ENCODE measurements at places on chromosomes 3 and 15.

DNA sequence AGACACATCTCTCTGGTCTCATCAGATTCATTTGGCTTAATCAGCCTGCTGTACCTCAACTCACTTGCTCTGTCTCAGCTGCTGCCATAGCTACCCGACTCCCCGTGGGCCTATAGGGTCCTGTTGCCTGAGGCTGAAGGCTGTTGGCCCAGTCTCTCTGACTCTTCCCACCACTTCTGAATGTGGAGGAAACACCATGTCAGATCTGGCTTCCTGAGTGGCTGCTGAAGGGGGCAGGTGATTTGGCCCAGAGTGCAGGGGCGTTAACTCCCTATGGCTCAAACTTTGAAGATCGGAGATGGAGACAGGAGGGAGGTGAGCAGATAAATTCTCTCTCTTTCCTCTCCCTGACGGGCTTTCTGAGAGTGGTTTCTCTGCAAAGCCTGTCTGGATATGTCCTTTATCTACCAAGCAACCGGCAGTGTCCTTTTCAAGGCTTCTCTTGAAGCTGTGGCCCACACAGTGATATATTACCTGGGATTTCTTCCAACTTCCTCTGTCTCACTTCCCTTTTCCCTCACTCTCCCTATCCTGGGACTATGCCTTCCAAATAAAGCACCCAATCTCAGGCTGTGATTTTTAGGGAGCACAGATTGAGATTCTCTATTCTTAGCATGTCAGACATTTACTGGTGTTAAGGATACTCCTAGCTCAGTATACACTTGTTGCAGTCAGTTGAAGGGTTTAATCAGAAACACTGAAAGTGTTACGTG lies 334.9 kb upstream of the TBC1D5 start:
- DNase-seq = no peak

GRCh38 chr3:61858054-61858453 lies 296.7 kb downstream of the PTPRG start:
- DNase-seq = no peak

- no peak for DNase-seq
Measured at GRCh38 chr3:42023380-42023779, 61.5 kb upstream of the ULK4 start.

- no peak for DNase-seq
Measured at GRCh38 chr3:99927671-99928457, 110.2 kb downstream of the CMSS1 start.

Measured in AG09319 (cell line).